ENCODE measurements at places on chromosomes 4 and X.

DNA sequence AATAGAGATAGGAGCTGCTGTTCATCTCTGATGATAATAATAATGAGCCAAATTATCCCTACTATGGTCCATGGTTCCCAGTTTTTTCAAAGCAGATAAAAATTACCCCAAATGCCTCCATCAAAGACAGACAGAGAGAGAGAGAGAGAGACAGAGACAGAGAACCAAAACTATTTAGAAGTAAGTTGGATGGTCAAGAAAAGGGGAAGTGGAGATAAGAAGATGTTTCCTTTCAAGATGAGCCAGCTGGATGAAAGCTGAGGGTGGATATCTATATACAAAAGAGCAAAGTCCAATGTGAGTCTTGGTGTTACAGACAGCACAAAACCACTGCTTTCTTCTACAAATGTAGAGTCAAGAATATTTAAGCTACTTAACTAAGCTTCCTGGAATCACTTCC, 173.9 kb downstream of the GRIA3 start:
- DNase-seq: no peak

DNA sequence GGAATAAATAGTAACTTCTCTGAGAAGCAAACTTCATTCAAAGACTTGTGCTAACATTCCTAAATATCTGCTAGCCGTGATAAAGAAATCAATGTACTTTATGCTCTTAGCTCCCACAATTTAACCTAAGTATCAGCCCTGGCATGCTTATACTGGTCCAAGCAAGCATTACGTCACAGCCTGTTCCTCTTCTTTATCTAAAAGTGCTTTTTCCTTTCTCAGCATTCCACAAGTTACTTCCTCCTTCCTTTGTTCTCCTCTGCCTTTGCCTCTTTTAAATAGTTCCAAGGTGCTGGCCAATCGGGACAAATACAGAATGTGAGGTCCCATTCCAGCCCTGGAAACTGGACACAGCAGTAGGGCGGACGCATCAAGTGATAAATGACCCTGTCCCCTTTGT, 249.6 kb downstream of the DHRSX start:
- no peak for DNase-seq

DNA sequence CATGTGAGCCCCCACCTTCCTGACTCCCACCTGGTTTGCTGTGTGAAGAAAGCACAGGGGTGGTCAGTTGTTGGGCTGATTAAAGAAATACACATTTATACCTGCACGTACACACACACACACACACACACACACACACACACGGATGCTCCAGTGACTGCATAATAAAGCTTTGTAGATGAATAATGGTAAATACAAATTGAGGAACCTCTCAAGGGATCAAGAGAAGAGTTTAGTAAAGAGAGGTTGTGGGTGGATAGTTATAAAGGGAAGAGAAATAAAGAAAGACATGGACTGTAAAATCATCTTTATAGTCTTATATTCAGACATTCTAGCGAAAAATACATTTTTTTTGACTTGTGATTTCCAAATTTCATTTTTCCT, 144.1 kb downstream of the MGST2 start:
- no peak for DNase-seq

- DNase-seq: no peak
These were observed 6.3 kb upstream of the C4orf36 start for GRCh38 chr4:86898562-86898961.

DNA sequence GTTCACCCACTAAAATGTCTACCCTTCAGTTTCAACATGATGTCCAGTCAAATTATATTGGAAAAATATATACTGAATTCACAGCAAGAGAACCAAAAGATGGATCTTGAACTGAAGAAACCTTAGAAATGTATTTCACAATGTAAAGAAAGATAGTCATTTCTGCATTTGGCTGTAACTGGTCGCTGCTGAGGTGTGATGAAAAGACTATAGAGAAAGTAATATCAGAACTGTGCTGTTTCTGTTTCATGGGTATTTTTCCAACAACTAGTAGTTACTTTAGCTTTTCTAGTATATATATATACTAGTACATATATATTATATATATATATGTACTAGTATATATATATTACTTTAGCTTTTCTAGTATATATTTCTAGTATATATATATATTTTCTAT, 91.3 kb downstream of the GPM6A start:
- DNase-seq: no peak

- no peak for DNase-seq
These were observed 3.7 kb upstream of the IRAK1 start for GRCh38 chrX:154023276-154024000.

Data from T-helper 9 cell (primary cell).